ENCODE measurements at places on chromosomes 2 and 18.

GRCh38 chr2:119464981-119465380, 33.3 kb downstream of the TMEM37 start:
- H3K27me3 ChIP-seq, result peaks cover 3% of the 10 kb centered on the region
- H3K4me1 ChIP-seq, result no peaks in the 10 kb centered on the region
- no peak for DNase-seq
- no peaks in the 10 kb centered on the region for H3K36me3 ChIP-seq

DNA sequence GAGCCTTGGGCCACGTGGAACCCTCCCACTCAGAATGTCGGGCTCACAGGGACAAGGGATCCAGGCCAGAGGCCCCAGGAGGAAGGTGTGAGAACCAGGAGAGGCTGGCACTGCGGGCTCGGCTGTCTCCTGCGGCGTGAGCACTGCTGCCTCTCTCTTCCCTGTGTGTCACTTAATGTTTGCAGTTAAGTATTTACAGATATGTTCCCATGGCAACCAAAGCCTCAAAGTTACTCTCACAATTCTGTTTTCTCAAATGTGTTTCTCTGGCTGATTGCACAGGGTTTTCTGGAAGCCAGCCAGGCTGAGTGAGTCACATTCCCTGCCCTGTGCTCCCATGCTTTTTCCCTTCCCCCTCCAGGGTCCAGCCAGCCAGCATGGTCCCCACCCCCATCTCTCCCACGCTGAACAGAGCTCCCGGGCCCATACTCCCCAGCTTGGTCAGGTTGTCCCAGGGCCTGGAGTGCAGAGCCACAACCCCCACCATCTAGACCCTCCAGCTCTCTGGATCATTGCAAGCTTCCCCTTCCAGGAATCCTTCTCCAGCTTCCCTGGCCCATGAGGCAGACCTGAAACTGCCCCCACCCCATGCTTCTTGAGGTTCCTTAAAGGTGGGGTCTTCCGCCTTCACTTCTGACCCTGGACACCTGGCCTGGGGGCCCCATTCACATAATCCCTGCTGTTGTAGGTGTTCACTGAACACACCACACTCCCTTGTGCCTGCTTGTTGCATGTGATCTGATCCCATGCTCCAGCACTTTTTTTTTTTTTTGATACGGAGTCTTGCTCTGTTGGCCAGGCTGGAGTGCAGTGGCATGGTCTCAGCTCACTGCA, 265.9 kb downstream of the CELF4 start:
- no peak overlapping the region for H3K27ac ChIP-seq
- H3K27me3 ChIP-seq, result no peaks in the 10 kb centered on the region
- no peak overlapping the region for H3K4me3 ChIP-seq
- H3K4me1 ChIP-seq, result no peaks in the 10 kb centered on the region

GRCh38 chr2:11996618-11997017, 250.2 kb downstream of the LPIN1 start:
- H3K36me3 ChIP-seq, result no peaks in the 10 kb centered on the region
- DNase-seq, result no peak
- H3K27ac ChIP-seq, result no peak overlapping the region
- H3K27me3 ChIP-seq, result peaks cover 66% of the 10 kb centered on the region
- H3K4me3 ChIP-seq, result no peak overlapping the region

DNA sequence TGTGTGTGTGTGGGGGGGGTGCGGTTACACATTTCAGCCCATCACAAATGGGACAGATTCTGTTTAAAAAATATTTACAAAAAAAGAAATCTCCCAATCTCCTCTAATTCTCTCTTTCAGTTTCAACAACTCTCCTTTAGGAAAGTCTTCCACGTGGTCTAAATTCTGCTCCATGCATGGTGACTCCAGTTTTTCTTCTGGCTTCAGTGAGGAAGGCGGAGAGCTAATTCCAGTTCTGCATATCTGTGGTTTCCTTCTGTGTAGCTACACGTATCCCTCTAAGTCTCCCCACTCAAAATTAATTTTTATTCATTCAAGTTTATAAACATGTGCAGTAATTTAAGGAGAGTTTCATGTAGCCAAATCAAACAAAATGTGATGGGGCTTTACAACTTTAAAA, 111.6 kb downstream of the SLC4A3 start:
- DNase-seq, result no peak
- no peak overlapping the region for H3K27ac ChIP-seq
- H3K27me3 ChIP-seq, result peaks cover 10% of the 10 kb centered on the region
- no peak overlapping the region for H3K4me3 ChIP-seq
- H3K36me3 ChIP-seq, result no peaks in the 10 kb centered on the region

DNA sequence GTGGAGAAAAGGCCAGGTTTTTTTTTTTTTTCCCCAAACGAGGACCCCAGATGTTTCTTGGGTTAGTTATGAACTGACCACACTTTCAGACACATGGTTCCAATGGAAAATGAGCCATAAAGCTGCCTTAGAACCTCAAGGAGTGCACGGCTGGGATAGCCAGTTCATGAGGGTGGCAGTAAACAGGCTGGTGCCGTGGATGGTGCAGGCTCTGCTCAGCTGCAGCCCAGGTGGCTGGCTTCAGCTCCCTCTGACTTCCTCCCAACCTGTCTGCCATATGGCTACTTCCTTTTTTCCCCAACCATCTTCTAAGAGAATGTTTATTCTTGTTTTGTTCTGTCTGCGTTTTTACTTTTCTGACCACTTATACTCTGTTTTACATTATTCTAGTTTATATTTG, 109.8 kb upstream of the LMAN1 start:
- no peaks in the 10 kb centered on the region for H3K36me3 ChIP-seq
- no peak for DNase-seq
- no peak overlapping the region for H3K27ac ChIP-seq
- no peak overlapping the region for H3K4me3 ChIP-seq

DNA sequence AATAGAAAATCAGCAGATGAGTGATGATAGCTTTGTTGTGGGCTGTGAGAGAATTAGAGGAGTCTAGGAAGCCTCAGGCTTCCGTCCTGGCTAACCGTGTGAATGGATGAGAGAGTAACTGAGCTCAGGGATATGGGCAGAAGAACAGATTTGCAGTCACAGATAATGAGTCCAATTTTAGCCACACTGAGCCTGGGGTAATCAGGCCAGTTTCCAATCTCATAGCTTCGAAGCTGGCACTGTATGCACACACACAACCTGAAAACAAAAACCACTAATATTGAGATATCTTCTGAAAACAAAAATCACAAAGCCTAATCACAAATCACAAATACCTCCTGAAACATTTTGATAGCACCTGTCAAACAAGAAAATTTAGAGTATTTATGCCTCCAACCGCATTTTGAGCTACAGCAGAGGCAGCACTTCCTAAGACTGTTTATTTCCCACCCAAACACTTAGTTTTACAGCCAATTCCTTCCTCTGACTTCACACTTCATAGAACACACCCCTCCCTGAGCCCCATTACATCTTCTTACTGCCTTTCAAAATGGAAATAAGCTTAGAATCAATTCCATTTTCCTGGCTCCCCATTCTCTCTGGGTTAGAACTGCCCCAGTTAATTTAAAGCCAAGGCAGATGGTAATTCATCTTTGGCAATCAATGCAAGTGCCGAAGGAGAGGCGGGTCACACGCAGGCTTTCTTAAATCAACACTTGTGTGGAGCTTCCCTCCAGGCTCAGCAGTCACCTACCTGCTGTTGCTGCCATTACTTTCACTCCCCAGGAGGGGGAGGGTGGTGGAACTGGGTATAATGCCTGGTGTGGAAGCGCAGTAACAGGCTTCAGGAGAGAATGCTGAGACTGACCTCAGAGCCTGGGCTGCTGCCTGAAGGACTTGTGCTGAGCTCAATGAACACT, 18.9 kb downstream of the TTR start:
- no peak overlapping the region for H3K4me3 ChIP-seq
- DNase-seq, result no peak
- H3K36me3 ChIP-seq, result no peaks in the 10 kb centered on the region

GRCh38 chr2:49812730-49813129, 658.4 kb upstream of the FSHR start:
- no peaks in the 10 kb centered on the region for H3K4me1 ChIP-seq
- H3K36me3 ChIP-seq, result no peaks in the 10 kb centered on the region
- H3K27me3 ChIP-seq, result no peaks in the 10 kb centered on the region
- no peak overlapping the region for H3K4me3 ChIP-seq

- H3K36me3 ChIP-seq, result no peaks in the 10 kb centered on the region
- peak within 1 kb of the TSS; percentile 76 for H3K4me3 ChIP-seq
- DNase-seq, result peak; percentile 95
- peaks cover 20% of the 10 kb centered on the region for H3K4me1 ChIP-seq
- peak within 1 kb of the TSS; percentile 47 for H3K27ac ChIP-seq
Observed at GRCh38 chr2:74653985-74654882, at the start of gene SEMA4F. TSS of gene SEMA4F (plus strand) at chr2:74654247. CDS start at chr2:74654377, 130 bp downstream.

DNA sequence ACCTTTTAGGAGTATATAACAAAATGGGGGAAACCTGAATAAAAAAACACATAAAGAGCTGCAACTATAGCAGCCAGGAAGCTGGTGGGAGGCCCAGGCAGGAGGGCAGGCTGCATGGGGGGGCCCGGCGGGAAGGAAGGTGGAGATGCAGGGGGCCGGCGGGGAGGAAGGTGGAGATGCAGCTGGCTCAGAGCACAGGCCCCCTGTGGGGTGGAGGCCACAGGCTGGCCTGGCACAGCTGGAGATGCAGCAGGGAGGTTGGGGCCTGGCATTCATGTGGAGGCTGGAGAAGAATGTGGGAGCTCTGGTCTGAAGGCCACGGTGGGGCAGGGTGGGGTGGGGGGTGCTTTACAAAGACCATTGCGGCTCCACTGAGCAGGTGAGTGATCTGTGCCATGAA, 31.4 kb downstream of the FAM228A start:
- H3K36me3 ChIP-seq, result peaks cover 89% of the 10 kb centered on the region
- H3K4me3 ChIP-seq, result no peak overlapping the region
- no peak overlapping the region for H3K27ac ChIP-seq
- no peaks in the 10 kb centered on the region for H3K4me1 ChIP-seq
- no peak for DNase-seq

DNA sequence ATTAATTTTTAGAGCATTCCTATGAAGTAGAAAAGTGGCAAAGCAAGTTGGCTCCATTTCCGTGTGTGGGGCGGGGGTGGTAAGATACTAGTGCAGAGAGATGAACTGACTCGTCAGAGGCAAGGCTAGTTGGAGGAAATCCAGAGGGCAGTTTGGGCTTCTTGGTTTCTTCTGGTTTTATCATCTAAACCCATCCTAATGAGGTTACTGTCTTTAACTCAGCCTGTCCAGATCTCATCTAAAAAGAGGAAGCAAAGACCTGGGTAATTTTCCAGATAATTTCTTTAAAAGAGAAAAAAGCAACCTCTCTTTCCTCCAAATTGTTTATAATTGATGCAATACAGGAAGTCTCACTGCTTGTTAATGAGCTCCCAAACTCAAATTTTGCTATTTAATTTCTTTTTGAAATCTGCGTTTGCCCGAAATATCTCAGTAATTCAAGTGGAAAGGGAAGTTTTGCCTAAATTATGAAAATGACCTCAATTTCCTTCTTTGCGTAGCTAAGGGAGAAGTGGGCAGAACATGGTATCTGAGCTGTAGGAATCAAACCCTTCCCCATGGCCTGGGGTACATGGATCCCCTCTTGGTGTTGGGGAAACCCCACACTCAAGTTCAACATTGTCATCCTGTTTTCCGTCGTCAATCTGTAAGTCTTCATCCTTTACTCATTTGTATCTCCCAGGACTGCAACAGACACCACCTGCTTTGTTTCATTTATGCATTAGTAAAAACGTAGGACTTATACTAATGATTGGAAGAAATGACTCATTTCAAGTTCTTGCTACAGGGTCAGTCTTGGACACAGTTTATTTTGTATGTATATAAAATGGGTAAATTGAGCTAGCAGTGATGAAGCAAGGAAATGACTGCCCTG, 89.1 kb upstream of the KLF7 start:
- H3K27ac ChIP-seq, result no peak overlapping the region
- H3K4me1 ChIP-seq, result peaks cover 28% of the 10 kb centered on the region
- H3K27me3 ChIP-seq, result peaks cover 6% of the 10 kb centered on the region
- no peaks in the 10 kb centered on the region for H3K36me3 ChIP-seq

DNA sequence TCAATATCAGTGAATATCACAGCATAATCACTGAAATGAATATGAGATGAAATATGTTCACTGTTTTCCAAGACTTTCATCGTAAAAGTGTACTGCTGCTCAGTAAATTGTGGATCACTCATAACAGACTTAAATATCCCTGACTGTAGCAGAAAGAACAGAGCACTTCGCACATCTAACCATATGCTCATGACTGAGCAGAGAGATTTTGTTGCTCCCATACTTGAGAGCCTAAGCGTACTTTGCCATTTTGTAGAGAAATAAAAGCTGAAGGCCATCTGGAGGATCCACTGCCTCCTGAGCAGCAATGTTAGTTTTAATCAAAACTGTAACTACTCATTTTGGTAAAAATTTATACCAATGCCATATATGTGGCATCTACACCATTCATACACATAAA, 243.5 kb downstream of the STK39 start:
- H3K4me1 ChIP-seq, result peaks cover 12% of the 10 kb centered on the region
- H3K27ac ChIP-seq, result no peak overlapping the region

DNA sequence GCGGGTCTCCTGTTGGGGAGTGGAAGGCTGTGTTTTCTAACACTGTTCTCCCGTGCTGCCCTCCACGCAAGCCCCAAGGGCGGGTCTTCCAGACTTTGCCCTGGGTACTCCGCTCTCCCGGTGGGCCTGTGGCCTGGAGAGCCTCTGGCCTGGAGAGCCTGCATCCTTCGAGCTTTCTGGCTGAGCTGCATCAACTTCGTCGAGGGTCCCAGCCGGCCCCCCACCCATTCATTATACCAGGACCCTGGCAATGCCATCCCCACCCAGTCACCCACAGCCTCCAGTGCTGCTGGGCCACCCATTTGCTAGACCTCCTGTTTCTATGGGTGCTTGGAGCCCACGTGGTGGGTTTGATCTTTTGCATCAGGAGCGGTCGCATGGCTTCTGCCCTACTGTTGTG, 102.2 kb downstream of the PTGR3 start:
- no peak overlapping the region for H3K27ac ChIP-seq
- H3K4me1 ChIP-seq, result no peaks in the 10 kb centered on the region
- H3K4me3 ChIP-seq, result no peak overlapping the region
- no peaks in the 10 kb centered on the region for H3K36me3 ChIP-seq
- DNase-seq, result no peak

DNA sequence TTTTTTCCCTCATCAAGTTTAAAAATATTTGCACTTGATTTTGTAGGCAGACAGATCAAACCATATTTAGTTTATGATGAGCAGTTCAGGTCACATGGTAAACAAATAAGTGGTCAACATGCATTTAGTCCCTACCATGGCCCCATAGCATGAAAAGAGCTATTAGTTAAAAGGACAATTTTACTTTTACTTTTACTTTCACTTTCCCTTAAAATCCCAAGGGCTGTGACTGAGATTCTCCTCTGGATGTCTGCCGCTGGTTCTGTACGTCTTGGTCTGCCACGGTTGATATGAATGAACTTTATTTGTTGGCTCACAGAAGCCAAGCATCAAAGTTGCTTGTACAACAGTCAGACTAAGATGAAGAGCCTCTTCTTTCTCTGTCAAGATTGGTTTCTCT, 626.2 kb upstream of the CDH7 start:
- no peaks in the 10 kb centered on the region for H3K27me3 ChIP-seq
- H3K4me3 ChIP-seq, result no peak overlapping the region
- no peaks in the 10 kb centered on the region for H3K36me3 ChIP-seq
- no peaks in the 10 kb centered on the region for H3K4me1 ChIP-seq
- no peak overlapping the region for H3K27ac ChIP-seq

- no peak for DNase-seq
- no peak overlapping the region for H3K4me3 ChIP-seq
Observed at GRCh38 chr18:45116116-45116515, 435.4 kb downstream of the SETBP1 start.

GRCh38 chr18:32919799-32920198, 147.0 kb upstream of the KLHL14 start:
- no peaks in the 10 kb centered on the region for H3K4me1 ChIP-seq
- no peak overlapping the region for H3K27ac ChIP-seq
- DNase-seq, result no peak
- no peak overlapping the region for H3K4me3 ChIP-seq
- no peaks in the 10 kb centered on the region for H3K36me3 ChIP-seq
